ENCODE measurements at places on chromosomes 1 and 21.

GRCh38 chr1:1164701-1165451 lies 8.8 kb upstream of the TTLL10 start:
- peak; percentile 34 for DNase-seq

GRCh38 chr1:45785583-45785982 lies 17.8 kb upstream of the MAST2 start:
- DNase-seq, result no peak

- no peak for DNase-seq
These were observed 71.7 kb downstream of the SH3GLB1 start for GRCh38 chr1:86776108-86776507.

DNA sequence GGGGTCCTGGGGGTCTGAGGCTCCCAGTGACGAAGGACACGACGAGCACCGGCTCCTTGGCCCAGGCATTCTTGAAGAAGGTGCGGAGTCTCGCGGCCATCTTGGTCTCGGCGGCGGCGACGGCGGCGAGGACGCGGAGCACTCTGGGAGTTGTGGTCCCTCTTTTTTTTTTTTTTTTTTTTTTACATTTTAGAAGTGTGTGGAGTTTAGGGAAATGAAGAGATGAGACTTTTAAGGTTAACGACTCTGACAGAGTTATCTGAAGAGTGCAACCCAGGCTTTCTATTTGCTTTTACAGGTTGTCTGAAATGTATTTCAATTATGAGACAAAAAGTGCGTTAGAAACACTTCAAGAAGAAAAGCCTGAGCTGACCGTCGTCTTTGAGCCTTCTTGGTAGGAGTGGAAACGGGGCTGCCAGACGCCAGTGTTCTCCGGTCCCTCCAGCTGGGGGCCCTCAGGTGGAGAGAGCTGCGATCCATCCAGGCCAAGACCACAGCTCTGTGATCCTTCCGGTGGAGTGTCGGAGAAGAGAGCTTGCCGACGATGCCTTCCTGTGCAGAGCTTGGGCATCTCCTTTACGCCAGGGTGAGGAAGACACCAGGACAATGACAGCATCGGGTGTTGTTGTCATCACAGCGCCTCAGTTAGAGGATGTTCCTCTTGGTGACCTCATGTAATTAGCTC lies 9.7 kb downstream of the OR2B11 start:
- peak; percentile 80 for DNase-seq

DNA sequence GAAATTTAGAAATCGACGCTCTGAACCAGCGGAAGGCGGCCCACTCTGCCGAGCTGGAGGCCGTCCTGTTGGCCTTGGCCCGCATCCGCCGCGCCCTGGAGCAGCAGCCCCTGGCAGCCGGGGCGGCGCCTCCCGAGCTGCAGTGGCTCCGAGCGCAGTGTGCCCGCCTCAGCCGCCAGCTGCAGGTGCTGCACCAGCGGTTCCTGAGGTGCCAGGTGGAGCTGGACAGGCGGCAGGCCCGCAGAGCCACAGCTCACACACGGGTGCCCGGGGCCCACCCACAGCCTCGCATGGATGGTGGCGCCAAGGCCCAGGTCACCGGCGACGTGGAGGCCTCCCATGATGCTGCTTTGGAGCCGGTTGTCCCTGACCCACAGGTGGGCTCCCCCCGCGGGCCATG lies 47.0 kb upstream of the DIP2A start:
- no peak for DNase-seq

GRCh38 chr1:205775015-205775716 lies at the start of gene RAB29:
TSS of gene RAB29 (minus strand) at chr1:205775482. CDS start at chr1:205774956, 526 bp downstream.
- peak; percentile 92 for DNase-seq

DNA sequence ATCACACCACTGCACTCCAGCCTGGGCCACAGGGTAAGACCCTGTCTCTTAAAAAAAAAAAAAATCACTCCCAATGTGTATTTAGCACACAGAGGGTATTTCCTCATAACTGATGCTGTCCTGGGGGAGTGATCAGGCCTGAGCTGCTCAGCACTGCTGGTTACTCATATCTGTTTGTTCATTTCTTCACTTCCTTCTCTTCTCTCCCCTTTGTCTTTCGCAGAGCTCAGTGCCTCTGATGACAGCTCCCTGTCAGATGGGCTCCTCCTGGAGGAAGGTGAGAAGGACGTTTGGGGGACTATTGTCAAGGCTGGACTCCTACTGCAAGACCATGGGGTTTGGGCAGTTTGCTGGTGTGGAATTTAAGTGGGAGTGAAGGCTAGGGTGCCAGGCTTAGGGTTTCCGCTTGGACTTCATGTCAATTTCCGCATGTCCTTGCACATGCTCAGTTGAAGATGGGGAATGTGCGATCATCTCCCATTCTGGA lies 13.0 kb downstream of the INAVA start:
- peak; percentile 9 for DNase-seq

DNA sequence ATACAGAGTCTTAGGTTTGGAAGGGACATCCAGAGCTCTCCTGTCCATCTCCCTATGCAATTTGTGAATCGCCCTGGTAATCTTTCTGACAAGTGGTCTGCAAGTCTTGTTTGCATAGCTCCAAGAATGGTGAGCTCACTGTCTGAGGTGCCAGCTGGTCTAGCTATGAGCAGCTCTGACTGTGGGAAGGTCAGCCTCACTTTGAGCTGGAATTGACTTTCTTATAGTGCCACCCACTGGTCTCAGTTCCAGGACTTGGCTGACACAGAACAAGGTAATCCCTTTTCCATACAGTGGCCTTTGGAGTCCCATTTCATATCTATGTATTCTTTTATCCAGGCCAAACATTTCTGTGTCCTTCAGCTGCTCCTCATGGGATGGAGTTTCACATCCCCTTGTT lies 95.6 kb upstream of the C8B start:
- peak; percentile 81 for DNase-seq

GRCh38 chr1:231401478-231401877 lies 20.6 kb downstream of the EGLN1 start:
- no peak for DNase-seq

- DNase-seq, result no peak
These were observed 25.3 kb downstream of the SMYD2 start for GRCh38 chr1:214306269-214306668.

DNA sequence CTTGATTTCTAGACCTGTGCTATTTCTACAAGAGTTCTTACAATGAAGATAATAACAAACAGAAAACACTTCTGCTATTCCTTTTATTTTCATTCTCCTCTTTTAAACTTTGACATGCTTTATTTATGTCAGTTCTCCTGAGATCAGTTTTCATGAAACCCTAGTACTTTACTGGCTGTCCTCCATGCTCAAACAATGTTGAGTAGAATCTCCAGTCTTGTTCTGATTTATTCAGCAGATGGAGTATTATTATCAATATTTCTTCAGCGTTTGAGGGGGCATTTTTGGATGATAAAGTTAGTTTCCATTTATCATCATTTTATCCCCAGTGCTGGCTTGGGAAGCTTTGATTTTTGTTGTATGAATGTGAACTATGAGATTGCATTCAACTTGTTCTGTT lies 85.9 kb upstream of the WARS2 start:
- no peak for DNase-seq

GRCh38 chr1:225806249-225806648 lies 3.7 kb upstream of the EPHX1 start:
- no peak for DNase-seq

- no peak for DNase-seq
These were observed 104.3 kb downstream of the EDEM3 start for GRCh38 chr1:184650177-184650866.

DNA sequence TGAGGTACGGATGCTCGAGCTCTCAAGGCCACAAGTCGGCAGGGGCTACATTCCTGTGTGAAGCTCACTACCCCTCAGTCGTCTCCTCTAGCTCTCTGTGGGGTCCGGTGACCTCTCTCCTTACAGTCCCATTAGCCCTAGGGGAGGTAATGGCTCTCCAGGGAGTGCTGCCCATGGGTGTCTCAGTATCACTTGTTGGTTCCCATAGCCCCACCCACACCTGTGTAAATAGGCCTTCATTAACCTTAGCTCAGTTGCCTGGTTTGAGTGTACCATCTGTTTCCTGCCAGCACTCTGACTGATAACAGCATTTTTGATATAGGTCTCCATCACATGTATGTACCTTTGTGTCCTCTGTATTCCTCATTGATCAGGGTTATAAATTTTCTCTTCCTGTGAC lies 133.2 kb upstream of the KCNJ15 start:
- no peak for DNase-seq

- DNase-seq, result no peak
These were observed 7.6 kb upstream of the C1orf74 start for GRCh38 chr1:209791920-209792319.

- peak; percentile 89 for DNase-seq
These were observed 197.3 kb downstream of the MATN1 start for GRCh38 chr1:30525971-30526651.

GRCh38 chr1:86765073-86765472 lies 60.7 kb downstream of the SH3GLB1 start:
- no peak for DNase-seq

DNA sequence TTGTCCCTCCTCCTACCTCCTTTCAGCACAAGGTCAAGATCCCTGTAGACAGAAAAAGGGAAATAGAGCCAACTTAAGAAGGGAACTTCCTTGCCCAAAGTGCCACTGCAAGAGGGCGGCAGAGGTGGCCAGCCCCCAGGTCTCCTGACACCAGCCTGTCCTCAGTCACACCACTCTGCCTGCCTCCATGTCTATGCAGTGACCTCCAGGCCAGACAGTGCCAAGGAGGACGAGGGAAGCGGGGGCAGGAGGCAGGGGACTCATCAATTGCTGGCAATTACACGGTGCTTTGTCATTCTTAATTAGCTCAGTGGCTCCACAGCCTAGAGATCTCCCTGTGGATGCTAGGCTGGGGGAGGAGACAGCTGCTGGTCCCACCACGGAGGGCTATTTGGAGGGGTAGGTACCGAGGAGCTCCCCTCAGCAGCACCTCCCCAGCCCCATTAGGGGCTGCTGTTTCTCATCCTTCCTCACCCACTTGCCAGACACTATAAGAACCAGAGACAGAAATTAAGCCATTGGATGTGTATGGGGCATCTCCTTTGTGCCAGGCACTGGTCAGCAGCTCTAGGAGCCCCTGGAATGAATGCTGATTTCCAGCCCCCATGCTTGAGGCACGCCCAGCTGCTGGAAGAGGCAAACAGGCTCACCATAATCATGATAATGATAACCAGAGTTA lies 6.1 kb upstream of the LDLRAP1 start:
- DNase-seq, result no peak

- DNase-seq, result no peak
These were observed 27.0 kb downstream of the SDC3 start for GRCh38 chr1:30881319-30882181.

DNA sequence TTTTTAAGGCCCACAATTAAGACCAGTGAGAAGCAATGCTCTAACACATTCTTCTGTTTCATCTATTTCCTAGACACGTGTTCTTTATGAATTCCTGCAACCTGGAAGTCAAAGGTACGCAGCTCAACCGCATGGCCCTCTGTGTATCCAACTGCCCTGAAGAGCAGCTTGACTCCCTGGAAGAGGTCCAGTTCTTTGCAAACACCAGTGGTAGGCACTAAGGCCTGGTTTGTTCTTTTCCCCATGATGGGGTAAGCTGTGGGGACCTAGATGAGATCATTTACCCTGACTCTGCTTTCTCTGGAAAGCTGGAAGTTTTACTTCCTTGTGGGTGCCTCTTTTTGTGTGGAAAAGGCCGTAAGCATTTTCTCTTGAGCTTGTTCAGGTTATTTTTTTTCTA lies 7.3 kb downstream of the SLC44A3 start:
- no peak for DNase-seq

DNA sequence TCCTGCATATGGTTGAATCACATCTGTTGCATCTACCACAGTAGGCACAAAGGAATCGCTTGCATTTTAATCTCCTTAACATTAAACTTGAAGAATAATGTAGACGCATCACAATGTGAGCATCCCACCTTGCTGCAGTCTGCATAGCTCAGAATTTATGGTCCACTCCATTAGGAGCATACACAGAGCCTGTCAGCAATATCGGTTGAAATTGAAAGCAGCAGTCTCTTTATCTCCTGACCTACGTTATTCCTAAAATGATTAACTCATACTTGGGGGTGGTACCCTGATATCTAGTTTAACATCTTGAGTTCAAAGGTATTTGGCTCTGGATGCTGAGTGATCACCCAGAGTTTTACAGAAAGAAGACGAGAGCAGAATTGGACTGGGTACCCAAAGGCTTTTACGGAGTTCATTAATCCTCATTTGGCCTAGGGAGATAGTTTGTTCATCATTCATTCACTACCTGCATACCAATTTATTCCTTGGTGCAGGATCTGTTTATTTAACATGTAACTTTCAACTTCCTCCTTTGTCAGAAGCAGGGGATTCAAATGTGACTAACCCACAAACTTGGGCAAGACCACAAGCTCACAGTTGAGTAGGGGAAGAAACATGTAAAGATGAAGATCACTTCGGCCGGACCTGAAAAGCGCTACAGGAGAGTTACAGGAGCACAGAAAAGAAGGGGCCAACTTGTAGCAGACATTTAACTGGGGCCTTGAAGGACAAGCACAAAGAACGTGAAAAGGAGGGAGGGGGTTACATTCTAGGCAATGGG lies 187.9 kb downstream of the DAB1 start:
- no peak for DNase-seq

- DNase-seq, result no peak
These were observed 220.5 kb downstream of the COL24A1 start for GRCh38 chr1:85936057-85936456.

DNA sequence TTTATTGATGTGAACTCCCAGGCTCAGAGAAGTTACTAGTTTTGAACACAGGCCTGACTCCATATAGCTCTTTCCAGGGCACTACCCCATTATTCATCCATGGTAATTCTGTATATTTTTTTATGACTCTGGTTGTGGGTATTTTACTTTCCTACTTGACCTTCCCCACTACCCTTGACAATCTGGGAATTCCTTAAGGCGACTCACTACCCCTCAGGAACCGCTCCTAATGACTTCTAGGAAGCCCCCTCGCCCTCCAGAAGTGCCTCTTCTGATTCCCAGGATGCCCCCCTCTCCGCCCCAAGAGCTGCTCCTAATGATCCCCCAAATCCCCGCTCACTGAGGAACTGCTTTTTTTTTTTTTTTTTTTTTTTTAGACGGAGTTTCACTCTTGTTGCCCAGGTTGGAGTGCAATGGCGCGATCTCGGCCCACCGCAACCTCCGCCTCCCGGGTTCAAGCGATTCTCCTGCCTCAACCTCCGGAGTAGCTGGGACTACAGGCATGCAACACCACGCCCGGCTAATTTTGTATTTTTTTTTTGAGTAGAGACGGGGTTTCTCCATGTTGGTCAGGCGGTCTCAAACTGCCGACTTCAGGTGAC lies 972 bp upstream of the KDM4A start:
- no peak for DNase-seq

- peak; percentile 57 for DNase-seq
These were observed at the start of gene ZBTB18 for GRCh38 chr1:244050835-244051444. TSS of gene ZBTB18 (plus strand) at chr1:244051283. CDS start at chr1:244051432, 149 bp downstream.

GRCh38 chr1:211113566-211113965 lies 20.4 kb downstream of the KCNH1 start:
- no peak for DNase-seq

- DNase-seq, result peak; percentile 94
These were observed 359 bp upstream of the RNU11 start for GRCh38 chr1:28648008-28648473.
